ENCODE measurements at places on chromosomes 7 and 10.

DNA sequence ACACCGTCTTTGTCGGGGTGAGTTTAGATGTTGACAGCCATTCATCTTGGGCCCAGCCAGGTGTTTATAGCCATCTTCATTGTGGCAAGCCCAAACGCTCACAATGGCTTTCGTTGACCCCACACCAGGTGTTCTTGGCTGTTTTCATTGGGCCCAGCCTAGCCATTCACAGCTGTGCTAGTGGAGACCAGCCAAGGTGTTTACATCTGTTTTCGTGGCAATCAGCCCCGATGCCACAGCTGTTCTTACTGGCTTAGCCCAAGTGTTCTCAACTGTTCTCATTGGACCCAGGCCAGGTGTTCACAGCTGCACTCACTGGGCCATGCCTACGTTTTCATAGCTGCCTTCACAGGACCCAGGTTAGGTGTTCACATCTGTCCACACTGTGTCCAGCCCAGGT, 7.7 kb downstream of the FRG2B start:
- no peak for DNase-seq

DNA sequence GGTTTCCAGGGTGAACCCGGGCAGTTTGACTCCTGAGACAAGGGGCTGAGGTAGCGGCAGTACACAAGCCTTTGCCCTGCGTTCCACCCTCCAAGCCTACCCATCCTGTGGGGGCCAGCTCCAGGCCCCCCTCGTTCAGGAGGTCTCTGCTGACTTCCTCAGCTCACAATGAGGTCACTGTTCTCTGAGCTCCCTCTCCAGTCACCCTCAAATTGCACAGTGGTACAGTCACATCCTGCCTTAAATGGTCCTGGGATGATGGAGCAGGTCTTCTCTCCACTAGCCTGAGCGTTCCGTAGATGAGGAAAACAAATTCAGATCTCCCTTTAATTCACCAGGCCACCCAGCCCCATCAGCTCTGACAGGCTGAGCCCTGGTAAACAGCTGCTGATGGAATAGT, 90.2 kb downstream of the SH3PXD2A start:
- no peak for DNase-seq

DNA sequence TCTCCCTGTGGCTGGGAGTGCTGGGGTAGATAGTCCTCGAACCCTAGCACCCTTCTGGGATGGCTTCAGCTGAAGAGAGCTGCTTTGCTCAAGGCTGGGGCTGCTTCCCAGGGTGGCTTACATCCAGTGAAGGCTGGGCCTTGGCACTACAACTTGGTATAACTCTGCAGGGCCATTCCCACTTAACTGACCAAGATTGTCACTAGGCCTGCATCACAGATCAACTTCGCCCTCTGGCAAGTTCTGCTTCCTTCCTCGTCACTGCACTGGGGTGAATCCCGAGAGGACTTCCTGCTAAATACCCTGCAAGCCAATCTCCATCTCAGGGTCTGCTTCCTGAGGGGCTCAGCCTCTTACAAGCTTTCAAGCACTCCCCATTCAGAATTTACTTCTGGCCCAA, 195.2 kb downstream of the DOCK4 start:
- no peak for DNase-seq

DNA sequence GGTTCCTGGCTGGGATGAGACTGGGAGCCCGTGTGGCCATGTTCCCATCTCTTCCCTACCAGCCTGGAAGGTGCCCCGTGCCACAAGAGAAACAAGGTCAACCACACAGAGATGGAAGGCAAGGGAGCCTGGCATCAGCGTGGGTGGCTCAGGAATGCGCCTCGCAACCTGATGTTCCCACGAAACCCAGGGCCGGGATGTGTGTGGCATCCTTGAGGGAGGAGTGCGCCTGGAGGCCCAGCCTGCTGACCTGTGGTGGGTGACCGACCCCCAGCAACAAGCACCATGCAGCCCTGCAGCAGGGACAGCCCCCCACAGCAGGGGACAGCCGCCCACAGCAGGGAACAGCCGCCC, 267.2 kb downstream of the ELFN1 start:
- DNase-seq, result no peak

DNA sequence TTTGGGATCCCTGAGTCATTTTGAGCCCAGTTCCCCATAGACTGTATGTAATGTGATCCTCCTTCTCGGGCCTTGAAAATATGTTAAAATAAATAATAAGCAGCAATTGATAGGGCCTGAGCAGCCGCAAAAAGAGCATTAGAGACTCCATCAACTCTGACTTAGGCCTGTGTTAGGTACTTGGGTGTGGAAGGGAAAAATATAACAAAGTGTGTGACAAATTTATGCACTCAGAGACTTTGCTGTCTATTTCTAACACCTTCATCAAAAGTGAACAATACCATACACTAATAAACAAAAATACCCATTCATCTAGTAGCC, 31.4 kb upstream of the HABP2 start:
- no peak for DNase-seq

- no peak for DNase-seq
Observed at GRCh38 chr7:91347290-91347689, 83.1 kb downstream of the FZD1 start.

- DNase-seq, result no peak
Observed at GRCh38 chr7:69981646-69982045, 383.4 kb downstream of the AUTS2 start.
